ENCODE measurements at places on chromosomes 12 and 14.
A peak's percentile ranks its signal among the peaks of the same experiment; 100 is the strongest.

GRCh38 chr14:22478670-22479069, 110.4 kb downstream of the DAD1 start:
- DNase-seq: no peak

GRCh38 chr12:25254271-25254880, 3.6 kb upstream of the KRAS start:
- DNase-seq: no peak

GRCh38 chr12:2083561-2083960, 30.8 kb downstream of the CACNA1C start:
- DNase-seq: no peak

DNA sequence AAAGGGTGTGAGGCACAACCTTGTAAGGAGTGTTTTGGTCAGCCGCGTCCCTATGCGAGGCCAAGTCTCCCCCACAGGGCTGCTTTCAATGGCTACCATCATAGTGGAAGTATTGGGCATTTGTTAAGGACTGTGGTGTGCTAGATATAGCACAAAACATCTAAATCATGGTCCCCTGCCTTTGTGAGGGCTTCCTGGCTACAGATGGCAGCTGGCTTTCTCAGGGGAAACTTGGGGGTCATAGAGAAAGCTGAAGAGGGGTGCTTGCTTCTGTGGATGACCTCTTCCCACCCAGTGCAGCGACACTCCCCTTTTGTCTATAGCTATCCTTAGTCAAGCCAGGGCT, 315.8 kb downstream of the ZFP36L1 start:
- no peak for DNase-seq

DNA sequence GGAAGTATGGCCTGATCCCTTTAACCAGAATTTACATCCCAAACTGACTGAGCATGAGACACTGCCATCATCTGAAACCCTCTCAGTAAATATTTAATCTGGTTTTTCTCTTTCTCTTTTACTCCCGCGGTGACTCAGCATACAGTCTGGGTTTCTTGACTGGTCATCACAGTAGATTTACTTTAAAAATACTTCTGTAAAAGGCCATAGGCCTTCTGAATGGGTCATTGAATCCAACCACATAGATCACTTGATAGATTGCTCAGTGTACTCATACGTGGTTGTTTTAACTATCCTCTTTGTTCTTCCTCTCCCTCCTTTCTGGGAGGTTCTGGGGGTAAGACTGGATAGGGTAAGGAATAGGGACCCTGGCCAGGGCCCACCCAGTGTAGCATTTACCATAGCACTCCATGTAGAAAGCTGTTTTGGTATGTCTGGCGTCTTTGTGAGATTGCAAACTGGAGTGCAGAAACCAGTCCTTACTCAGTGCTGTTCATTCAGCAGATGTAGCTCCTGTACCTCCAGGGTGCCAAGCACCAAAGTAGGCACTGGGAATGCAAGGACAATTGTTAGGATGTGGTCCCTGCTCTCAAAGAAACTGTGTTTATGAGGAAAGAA, 165.7 kb downstream of the SRGAP1 start:
- DNase-seq: no peak

DNA sequence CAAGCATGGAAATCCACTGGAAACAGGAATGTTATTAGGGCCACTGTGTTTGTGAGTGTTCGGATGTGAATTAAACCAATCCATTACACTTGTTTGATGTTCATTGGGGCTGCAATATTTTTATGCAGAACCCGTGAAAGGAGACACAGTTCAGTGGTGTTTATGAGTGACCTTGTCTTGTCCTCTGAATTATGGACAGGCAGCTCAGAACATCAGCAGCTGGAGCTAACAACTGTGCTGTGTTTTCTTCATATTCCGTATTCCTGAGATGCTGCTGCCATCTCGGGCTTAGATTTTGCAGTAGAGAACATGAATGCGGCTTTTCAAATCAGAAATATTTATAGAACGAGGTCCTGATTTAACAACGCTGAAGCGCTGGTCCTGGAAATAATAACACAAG, 20.3 kb upstream of the CACNA1C start:
- no peak for DNase-seq

DNA sequence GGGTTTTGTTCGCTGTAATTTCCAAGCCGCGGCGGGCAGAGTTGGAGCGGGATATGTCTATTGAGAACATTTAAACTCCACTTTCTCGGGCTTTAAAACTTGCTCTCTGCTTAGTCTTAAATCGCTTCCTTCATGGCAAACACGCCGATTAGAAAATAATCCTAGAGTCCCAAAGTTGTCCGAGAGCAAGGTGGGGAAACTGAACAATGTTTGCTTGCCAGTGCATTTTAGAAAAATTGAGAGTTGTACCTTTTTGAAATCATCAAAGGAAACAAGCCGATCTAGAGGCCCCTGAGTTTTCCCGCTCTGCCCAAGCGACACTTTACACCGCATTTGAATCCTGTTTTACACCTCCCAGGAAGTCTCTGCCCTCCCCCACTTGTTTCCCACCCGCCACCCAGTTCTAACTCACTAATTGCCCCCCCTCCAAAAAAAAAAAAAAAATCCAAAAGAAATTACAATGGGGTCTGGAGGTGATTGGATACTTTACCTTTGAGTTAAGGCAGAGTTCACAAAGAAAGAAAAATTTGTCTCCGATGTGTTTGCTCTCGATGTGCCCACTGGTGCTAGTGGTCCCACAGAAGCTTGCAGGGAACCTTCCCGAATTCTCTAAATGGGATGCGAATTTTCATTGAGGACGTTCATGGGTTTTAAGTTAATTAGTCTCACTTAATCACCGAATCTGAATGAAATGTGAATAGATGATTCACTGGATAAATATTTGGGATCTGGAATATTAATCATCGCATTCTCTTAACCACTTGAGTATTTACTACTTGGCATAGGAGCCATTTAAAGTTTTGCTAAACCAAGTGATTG, 2.3 kb downstream of the HMGA2 start:
- no peak for DNase-seq

DNA sequence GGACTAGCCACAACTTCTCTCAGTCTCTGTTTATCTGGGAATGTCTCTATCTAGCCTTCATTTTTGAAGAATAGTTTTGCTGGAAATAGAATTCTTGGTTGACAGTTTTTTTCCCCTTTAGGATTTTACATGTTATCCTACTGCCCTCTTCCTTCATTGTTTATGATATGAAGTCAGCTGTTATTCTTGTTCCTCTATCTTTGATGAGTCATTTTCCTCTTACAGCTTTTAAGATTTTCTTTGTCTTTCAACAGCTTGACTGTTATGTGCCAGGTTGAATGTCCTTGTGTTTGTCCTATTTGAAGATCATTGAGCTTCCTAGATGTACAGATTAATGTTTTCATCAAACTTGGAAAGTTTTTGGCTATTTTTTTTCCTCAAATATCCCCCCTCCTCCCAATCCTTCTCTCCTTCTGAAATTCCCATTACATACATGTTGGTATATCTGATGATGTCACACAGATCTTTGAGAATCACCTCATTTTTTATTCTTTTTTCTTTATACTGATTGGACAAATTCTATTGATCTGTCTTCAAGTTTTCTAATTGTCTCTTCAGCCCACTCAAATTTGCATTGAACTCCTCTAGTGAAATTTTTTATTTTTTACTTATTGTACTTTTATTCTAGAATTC, 4.5 kb upstream of the GOLGA5 start:
- DNase-seq: no peak

GRCh38 chr14:95886366-95887056, 9.9 kb downstream of the TUNAR start:
- DNase-seq: no peak

GRCh38 chr14:23881282-23881681, 72.3 kb upstream of the DHRS4 start:
- no peak for DNase-seq

- no peak for DNase-seq
Observed at GRCh38 chr14:95140060-95140858, 17.1 kb downstream of the DICER1 start.

DNA sequence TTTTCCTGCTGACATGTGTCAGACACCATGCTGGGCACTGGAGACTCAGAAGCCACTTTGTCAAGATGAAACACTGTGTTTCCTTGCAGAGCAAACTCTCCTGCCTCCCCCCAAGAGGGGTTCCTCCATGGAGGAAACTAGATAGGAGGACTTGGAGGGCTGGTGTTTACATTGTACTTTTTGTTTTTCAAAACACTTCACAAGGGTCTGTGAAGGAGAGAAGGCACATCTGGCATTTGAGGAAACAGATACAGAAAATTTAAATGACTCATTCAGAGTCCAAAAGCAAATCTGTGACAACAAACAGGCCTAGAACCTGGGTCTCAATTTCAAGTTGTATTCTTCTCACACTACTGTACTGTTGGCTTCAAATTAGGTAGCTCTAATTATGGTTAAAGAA, 6.7 kb upstream of the CDKL1 start:
- no peak for DNase-seq

- DNase-seq: peak; percentile 54
Observed at GRCh38 chr12:47742253-47742825, 16.3 kb downstream of the RAPGEF3 start.

- no peak for DNase-seq
Observed at GRCh38 chr14:99065551-99065950, 206.4 kb downstream of the BCL11B start.

DNA sequence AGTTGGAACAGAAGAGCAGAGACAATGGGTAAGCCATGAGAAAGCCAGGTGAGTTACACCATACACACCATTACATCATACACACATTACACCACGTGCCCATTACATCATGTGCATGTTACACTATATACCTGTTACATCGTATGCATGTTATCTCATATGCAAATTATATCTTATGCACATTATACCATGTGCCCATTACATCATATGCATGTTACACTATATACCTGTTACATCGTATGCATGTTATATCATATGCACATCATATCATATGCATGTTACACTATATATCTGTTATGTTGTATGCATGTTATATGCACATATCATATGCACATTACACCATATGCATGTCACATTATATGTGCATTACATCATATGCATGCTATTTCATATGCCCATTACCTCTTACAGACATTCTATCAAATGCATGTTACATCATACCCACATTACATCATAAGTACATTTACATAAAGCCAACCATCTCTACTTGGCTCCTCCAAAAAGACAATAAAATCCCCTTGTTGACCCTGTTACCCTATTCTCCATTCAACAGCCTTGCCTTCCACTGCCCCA, 207.2 kb downstream of the KSR2 start:
- DNase-seq: no peak

GRCh38 chr12:101795786-101796185, 35.0 kb downstream of the GNPTAB start:
- no peak for DNase-seq

- no peak for DNase-seq
Observed at GRCh38 chr12:98741196-98741555, 96.1 kb downstream of the APAF1 start.

GRCh38 chr12:70796989-70797388, 123.5 kb downstream of the PTPRR start:
- no peak for DNase-seq

DNA sequence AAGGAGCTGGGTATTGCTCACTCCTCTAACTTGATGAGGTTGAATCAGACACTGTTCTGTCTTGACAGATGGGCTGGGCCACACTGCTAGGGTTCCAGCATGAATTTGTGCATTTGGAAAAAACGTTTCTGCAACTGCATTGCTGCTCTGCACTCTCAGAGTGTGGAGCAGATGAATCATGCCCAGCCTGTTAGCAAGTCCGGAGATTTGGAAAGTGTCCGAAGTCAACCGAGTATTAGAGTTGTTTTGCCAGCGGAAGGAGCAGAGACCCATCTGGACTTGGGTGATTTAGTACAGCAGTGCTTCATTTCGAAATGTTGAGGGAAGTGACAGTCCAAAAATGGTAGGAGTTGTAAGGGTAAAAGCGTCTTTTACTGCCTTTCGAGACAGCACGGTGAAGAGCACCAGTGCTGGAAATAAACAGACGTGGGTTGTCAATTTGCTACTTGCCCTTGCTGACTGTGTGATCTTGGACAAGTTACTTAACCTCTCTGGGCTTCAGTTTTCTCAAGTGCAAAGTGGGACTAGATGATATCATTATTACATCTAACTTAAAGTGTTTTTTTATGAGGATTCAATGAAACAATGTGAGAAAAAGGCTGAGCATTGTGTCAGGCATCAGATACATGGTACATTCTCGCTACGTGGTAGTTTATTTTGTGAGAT, 139.5 kb downstream of the CHST11 start:
- DNase-seq: no peak

DNA sequence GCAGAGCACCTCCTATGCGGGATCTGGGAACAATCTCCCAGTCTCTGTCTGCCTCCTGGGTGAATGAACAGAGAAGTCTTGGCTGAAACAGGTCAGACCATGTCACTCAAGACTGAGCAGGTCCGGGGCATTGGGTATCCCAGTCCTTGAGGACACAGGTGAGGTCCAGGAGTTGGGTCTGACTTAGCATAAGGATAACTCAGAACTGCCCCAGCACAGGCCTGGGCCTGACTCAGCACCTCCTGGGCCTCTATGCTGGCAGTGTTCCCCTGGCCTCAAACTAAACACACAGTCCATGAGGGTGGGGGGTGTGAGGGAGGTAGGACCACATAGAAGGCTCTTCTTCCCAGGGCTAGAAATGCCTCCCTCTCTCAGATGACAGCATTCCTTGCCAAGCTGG, 1.5 kb upstream of the SDR9C7 start:
- DNase-seq: no peak

DNA sequence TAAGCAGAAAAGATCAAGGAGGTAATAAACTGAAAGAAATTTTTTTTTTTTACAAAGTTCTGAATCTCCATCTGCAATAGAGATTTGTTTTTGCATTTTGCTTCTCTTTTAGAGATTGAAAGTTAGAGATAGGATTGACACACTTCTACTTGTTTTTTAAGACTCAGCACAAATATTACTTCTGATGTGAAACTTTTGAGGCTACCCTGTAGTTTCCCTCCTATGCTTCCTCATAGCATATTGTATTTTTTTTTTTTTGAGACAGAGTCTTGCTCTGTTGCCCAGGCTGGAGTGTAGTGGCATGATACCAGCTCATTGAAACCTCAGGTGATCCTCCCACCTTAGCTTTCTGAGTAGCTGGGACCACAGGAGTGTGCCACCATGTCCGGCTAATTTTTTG, 32.1 kb upstream of the SGPP1 start:
- DNase-seq: no peak

GRCh38 chr14:66696326-66696725, 188.4 kb downstream of the GPHN start:
- no peak for DNase-seq

GRCh38 chr14:89486505-89486904, 69.5 kb upstream of the FOXN3 start:
- DNase-seq: no peak

- DNase-seq: no peak
Observed at GRCh38 chr12:79187032-79187431, 322.5 kb downstream of the SYT1 start.

GRCh38 chr12:115296613-115297198, 612.7 kb upstream of the TBX3 start:
- DNase-seq: no peak

DNA sequence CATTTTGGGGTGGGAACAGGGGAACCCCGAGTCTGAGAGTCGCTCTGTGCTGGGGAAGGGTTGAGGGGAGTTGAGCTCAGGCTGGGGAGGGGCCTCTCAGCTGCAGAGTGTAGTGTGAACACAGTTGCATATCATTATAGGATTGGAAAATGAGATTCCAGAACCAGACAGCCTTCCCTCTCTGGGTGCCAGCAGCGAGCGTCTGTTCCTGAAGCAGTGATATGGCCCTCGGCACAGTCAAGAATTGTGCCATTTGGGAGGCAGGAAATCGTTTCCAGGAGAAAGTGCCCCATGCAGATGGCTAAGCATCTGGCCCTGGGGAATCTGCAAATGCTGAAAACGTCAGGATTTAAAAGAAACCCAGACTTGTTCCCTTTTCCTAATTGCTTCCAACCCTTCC, 70.4 kb upstream of the SFSWAP start:
- DNase-seq: no peak

Data from stimulated activated CD4-positive, alpha-beta T cell treated with anti-CD3 and anti-CD28 coated beads, Interleukin-2, amount 100 ng/mL, for 4 hours (primary cell).